Jurkat, Clone E6-1 (cell line): ENCODE measurements at places on chromosomes 4 and X.

DNA sequence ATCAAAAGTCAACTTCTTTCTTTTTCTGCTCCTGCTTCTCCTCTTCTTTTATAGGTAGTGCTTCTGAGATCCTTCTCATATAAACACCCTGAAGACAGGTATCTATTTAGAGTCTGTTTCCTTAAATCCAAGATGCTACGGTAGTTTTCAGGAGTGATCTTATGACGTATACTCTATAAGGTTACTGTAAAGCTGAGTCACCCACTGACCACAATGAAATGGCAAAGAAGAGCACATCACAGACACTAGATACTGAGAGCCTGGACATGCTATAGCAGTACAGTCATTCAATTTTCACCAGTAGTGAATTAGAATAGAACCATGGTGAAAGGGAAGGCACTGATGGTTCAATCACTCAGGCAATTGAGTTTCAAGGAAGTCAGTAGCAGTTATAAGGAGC lies 412.5 kb downstream of the ADAM29 start:
- no peak for DNase-seq

DNA sequence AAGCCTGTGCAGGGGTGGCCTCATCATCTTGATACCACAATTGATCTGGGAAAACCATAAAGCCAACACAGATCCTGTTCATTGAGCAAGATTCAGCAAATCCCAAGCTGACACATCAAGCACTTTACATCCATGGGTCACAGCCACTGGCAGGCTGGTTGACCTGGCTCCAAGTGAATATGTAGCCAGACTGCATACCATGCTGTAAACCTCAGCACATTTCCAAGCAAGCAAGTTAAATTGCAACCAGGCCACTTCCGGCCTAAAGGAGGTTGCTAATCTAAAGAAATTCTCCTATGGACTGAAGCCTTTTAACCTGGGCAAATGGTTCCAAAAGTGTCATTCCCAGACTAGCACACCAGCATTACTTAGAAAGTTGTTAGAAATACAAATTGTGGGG lies 54.4 kb upstream of the USP26 start:
- DNase-seq, result no peak

GRCh38 chr4:155509555-155509954 lies 132.8 kb upstream of the MAP9 start:
- no peak for DNase-seq

DNA sequence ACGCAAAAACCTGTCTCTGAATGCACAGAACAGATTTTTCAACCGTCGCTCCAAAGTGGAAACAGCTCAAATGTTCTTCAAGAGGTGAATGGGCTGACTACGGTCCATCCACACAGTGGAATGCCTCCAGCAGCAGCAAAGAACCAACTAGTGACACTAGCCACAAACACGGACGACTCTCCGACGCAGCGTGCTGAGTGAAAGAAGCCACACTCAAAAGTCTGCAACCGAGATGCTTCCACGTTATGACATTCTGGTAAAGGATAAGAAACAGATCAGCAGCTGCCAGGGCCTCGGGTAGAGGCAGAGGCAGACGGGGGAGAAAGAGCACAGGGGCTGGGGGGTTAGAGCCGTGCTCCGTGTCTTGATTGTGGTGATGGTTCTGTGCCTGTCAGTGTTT lies 125.2 kb downstream of the AFAP1 start:
- DNase-seq, result no peak

GRCh38 chrX:112053169-112053568 lies 29.4 kb downstream of the TRPC5 start:
- DNase-seq, result no peak

DNA sequence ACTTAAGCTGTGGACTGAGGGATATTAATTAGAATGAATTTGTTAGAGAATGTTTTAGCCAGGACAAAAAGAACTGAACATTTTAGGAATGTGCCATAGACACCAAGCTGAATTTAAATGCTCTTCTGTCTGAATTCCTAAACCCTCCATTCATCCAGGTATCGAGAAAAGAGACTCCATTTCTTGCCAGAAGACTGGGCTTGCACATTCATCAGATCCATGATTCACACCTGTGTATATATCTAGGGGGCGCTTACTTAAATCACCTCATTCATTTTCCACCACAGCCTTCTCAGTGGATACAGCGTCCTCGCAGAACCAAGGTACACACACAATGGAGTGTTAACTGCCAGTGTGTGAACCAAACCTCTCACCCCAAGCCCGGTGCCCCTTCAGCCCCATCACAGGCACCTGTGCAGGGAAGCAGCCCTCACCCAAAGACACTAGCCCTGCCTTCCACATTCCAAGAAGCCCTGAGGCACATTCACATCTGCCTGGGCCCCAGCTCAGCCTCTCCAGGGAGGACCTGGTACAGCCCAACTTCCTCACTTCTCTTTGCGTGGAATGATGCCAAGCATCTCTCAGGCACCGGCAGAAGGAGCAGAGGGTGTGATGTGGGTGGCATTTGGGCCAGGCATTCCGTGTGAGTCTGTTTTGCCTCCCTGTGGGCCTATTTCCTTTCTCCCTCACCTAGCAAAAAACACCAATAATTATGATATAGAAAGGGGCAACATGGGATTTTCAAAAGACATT lies 35.6 kb upstream of the C1QTNF7 start:
- DNase-seq, result no peak

GRCh38 chr4:168102403-168102802 lies 10.1 kb downstream of the ANXA10 start:
- no peak for DNase-seq

DNA sequence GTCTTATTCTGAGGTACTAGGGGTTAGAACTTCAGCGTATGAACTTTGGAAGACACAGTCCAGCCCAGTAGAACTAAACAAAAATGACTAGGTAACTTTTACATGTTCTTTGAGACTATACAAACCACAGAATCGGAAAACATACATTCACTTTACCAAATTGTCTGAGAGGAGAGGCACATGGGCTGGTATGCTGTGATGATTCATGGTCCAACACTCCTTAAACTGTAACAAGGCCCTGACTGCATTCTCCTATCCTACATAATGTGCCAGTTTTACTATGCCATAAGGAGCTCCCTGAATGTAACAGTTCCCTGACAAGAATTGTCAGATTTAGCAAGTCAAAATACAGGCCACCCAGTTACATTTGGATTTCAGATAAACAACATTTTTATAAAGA lies 640.0 kb downstream of the RAB28 start:
- DNase-seq, result no peak
